Stimulated activated CD8-positive, alpha-beta memory T cell treated with anti-CD3 and anti-CD28 coated beads, Interleukin-15, amount 100 ng/mL, for 1 hour (primary cell): ENCODE measurements at places on chromosomes 12 and 14.

DNA sequence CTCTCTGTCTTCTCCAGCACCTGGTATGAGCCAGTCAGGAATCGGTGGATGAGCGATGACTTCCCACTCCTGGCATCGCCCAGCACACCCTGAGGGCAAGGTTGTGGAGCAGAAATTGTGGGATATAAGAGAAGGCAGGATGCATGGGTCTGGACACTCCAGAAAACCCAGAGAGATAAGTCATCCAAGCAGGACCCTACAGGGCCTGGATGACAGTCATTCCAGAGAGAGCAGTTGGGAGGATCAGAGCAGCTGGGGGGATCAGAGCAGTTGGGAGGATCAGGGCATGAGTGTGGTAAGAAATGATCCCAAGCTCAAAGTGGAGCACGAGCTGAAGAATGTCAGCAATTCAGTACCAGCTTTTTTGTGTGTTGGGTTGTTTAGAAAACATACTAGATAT lies 4.0 kb downstream of the AGAP2 start:
- DNase-seq, result no peak

- no peak for DNase-seq
These were observed 46.7 kb downstream of the SMUG1 start for GRCh38 chr12:54142114-54142475.

DNA sequence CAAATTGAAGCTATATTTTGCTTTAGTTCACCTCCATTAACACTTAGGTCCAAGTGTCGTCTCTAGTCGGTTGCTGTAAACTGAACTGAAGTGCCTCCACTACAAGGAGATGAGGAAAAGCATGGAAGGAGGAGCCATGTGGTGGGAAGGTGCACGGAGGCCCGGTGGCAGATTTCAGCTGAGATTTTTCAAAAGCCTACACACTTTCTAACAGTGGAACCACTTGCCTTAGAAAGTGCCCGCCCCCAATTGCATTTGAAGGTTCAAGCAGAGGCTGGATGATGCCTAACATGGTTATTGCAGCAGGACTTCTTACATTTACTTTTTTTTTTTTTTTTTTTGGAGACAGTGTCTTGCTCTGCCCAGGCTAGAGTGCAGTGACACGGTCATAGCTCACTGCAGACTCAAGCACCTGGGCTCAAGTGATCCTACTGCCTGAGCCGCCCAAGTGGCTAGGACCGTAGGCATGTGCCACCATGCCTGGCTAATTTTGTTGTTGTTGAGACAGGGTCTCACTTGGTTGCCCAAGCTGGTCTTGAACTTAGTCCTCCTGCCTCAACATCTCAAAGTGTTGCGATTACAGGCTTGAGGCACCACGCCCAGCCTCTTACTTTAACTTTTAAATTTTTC lies 27.6 kb downstream of the EML1 start:
- DNase-seq, result no peak

- DNase-seq, result no peak
These were observed 6.4 kb upstream of the CLEC6A start for GRCh38 chr12:8449355-8449859.

DNA sequence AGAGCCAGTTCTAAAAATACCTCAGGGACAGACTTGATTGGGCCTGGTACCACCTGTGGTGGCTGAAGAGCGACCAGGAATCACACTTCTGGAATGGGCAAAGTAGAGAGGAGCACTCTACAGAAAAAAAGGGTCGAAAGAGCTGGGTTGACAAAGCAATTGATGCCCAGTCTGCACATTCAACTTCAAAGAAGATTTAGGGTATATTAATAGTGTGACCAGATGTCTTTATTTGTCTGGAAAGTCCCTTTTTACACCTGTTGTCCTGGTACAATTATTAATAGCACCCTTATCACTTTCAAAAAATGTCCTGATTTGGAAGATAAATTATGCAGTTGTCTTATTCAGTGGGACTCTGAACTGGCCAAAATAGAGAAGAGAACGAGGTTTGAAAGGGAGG lies 137.5 kb downstream of the DYRK2 start:
- no peak for DNase-seq

GRCh38 chr12:94426049-94426448 lies 33.6 kb downstream of the CEP83 start:
- no peak for DNase-seq

DNA sequence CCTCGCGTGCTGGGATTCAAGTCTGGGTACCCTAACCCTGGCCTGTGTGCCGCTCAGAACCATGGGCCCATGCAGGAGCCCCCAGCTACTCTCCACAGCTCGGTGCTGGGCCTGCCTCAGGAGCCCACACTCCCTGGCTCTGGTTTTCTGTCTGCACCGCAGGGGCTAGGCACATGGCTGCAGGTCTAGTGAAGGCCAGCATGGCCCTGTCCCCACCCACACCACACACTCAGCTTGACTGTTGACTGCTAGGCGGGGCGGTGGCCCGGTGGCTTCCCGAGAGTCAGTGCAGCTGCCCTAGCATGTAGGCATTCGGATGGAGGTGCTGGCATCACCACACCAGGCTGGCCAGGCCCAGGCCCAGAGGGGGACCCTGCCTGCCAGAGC lies 7.9 kb downstream of the INF2 start:
- DNase-seq, result no peak

DNA sequence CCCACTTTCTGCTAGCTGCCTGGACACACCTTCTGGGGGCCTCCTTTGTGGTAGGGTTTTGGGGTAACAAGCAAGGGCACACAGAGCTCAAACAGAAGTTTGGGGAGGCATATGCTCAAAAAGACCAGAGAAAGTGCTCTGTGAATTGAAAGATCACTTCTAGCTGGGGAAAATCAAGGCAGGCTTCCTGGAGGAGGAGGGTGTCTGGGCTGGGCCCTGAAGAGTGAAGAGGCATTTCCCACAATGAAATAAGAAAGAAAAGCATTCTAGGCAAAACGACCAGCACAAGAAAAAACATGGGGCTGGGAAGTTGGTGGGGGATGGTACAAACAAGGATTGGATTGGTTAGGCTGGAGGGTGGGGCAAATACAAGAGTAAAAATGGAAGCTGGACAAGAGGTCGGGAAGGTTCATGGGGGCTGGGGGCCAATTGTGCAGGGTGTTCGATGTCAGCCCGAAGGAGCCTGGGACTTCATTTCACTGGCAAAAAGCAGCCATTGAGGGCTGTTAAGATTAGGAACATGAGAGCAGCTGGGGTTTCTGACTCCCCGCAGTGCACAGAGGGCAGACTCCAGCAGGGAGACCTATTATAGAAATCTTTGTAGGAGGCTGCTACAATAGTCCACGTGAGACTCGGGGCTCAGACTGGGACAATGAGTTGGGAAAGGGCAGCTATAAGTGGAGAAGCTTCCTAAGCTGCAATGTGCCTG lies 51.5 kb upstream of the CMKLR1 start:
- no peak for DNase-seq
